ENCODE measurements at places on chromosomes 5 and 9.
A peak's percentile ranks its signal among the peaks of the same experiment; 100 is the strongest.

GRCh38 chr5:72673623-72674022, 142.8 kb upstream of the TNPO1 start:
- DNase-seq: no peak

DNA sequence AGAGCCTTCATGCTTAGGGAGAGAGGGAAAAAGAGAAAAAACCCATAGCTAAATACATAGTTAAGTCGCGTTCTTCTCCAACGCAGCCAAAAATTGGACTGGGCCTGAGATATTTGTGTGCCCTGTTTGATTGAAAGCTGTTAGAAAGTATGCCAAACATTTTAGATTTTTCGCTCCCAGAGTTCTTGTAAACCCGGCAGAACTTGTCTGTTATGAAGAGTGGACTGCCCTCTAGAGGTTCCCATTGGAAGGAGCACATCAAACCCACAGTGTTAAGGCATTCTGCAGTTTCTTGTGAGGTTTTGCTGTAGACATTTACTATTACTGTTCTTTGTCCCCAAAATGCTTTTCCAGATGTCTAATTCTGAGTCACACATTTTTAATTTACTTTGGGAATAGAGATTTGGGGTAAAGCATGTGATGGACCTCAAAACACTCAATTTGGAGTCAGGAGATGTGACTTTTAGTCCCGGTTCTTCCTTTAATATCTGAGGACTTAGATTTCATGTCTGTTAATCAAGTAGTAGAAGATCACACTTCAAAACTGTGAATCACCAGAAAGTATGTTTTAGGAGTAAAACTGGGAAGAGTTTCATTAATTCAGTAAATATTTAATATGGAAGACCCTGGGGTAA, 96.6 kb downstream of the PCSK1 start:
- peak; percentile 51 for DNase-seq

- DNase-seq: peak; percentile 11
These were observed 46.7 kb downstream of the PRRC1 start for GRCh38 chr5:127564002-127564769.

- no peak for DNase-seq
These were observed 353 bp upstream of the PAX5 start for GRCh38 chr9:37034305-37034937.

- no peak for DNase-seq
These were observed 49.5 kb upstream of the MROH2B start for GRCh38 chr5:41120600-41120999.

DNA sequence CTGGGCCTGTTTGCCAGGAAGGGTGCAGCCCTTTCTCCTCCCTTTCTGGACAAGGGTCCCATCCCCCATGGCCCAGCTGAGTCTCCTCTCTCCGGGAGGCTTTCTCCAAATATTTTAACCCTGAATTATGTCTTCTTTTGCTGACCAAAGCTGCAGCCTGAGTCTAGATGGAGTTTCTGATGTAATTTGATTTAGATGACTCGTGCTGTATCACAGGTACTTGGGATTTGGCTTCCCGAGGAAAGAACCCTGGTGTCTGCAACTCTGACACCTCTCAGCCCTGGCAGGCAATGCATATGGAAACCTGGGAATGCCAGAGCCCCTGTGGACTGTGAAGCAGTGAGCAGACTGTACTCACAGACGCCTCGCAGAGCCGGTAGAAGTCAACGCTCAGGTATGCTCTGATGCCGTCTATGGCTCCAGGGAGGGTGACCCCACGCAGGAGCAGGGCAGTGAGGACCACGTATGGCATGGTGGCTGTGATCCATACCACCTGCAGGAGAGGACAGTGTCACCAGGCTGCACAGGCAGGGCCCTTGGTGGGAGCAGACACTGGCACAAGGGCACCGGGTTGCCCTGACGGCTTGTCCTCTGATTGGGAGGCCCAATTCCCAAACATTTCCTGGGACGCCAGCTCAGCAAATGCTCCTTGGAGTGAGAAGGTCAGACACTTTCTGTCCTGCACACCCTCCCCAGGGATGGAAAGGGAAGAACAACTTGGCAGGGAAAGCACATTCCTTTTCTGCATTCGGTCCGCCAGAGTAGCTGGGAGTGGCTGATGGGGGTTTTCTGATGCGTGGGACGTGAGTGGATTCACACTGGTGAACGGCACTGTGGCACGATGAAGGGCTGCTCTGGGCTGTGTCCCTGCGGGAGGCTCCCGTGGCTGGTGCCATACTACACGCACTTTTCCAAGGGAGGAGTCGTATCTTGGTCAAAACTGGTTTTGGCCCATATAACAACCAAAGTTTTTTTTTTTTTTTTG, 24.7 kb downstream of the SLC6A3 start:
- peak; percentile 44 for DNase-seq

DNA sequence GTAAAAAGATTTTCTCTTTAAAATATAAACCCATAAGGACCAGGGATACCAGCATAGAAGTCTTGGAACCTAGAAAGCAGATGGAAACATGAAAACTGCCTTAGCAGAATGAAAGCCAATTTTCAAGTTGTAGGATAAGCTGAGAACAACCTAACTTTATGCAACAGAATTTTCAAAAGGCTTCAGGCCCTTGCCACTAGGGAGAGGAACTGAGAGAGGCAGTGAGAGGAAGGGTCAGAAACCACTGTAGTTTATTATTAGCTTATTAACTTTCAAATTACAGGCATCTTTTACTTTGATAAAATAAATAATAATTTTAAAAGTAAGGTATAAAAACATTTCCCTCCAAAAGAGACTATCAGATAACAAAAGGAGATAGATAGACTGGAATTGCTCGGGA, 33.4 kb downstream of the FAM81B start:
- no peak for DNase-seq

DNA sequence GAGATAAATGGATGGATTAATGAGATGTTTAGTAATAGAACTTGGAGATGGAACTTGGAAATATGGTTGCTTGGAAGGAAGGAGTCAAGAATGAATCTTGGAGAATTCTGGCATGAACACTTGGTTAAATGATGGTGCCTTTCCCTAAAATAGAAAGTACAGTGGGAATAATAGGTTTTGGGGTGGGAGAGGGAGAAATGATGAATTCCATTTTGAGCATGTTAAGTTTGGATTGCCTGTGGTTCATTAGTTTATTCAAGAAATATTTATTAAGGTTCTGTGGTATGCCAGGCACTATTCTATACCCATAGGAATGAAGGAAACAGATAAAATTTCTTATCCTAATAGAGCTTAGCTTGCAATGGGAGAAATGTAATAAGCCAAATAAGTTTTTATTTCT, 58.4 kb downstream of the PBX3 start:
- DNase-seq: no peak

DNA sequence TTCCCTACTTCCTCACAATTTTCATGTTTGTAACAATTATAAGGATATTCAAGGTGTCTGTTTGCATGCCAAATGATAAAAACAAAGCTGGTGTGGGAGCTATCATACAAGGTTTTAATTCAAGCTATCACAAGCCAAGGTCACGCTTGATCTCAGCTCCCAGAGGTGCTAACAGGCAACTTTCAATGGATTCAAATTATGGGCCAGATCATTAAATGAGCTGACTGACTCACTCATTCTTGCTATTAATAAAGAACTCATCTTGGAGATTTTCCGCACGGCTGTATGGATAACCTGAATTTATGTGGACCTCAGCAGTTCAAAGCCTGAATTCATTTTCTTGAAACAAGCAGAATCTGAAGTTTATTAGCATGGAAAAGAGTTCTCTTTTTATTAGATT, 267.3 kb upstream of the CDH6 start:
- DNase-seq: no peak

- no peak for DNase-seq
These were observed 29.7 kb upstream of the BASP1 start for GRCh38 chr5:17187786-17188170.

DNA sequence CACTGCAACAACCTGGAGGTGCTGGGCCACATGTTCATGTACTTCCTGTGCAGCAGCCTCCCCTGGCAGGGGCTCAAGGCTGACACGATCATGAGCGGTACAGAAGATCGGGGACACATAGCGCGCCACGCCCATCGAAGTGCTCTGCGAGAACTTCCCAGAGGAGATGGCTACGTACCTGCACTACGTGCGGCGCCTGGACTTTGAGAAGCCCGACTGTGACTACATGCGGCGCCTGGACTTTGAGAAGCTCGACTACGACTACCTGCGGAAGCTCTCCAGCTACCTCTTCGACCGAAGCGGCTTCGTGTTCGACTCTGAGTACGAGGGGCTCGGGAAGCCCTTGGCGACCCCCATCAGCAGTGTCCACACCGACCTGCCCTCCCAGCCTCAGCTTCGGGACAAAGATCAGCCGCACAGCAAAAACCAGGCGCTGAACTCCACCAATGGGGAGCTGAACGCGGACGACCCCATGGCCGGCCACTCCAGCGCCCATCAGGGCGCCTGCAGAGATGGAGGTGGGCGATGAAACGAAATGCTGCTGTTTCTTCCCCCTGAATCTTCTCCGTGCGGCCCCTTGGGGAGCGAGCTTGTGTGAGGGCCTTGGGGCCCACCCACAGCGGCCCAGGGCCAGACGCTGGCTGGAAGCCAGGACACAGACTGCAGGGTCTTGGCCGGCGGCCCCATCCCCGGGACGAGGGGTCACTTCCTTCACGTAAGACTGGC, 56.5 kb downstream of the JAK2 start:
- no peak for DNase-seq

DNA sequence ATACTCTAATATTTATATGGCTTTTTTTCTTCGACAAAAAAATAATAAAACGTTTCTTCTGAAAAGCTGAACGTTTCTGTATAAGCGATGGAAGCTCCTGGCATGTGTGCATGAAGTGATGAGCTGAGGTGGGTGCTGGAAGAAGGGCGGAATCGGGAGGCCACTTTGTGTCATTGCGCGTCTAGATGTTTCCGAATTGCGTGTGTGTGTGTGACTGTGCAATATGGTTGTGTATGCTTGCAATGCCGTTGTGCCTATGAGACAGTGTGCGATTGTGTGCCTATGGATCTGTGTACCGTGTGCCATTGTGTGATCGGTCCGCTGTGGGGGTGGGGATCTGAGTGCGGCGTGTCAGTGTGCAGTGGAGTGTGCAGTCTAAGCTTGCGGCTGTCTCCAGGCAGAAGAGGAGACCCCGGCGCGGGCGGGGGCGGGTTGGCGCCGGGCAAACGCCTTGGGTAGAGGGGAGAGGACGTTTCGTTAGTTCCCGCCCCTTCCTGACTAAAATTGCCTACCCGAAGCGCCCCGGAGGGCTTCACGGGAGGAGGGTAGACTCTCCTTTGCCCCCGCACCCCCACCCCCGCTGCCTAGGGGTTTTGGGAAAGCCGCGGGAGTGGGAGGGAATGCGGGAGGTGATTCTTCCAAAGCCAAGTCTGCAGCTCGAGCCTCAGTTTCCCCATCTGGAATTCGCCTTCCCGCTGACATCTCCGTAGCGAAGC, 24.2 kb downstream of the PCDHGC5 start:
- DNase-seq: no peak

DNA sequence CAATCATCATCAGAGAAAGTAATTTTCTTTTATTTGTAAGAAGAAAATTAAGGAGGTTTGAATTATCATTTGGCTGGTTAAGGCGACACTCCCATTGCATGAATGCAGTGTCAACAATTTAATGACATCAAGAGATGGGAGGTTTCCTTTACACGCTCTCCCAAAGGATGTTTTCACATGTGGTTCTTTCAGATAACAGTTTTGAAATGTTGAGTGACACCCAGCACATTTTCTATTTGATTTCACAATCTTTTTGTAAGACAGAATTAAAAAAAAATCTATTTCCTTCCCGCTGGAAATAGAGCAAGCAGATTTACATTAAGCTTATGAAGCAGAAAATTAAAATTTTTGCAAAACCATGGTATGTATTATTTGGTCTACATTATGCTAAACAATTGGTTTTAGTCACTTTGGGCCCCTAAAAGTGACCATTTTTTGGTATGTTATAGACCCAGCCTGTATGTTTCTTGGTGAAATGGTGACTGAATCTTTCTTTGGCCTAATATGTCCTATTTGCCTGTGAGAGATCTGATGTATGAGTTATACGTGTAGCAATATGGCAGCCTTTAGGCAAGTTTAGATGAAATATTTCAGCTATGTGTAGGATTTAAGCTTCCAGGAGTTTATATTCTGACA, 18.9 kb upstream of the ANKRD55 start:
- no peak for DNase-seq

DNA sequence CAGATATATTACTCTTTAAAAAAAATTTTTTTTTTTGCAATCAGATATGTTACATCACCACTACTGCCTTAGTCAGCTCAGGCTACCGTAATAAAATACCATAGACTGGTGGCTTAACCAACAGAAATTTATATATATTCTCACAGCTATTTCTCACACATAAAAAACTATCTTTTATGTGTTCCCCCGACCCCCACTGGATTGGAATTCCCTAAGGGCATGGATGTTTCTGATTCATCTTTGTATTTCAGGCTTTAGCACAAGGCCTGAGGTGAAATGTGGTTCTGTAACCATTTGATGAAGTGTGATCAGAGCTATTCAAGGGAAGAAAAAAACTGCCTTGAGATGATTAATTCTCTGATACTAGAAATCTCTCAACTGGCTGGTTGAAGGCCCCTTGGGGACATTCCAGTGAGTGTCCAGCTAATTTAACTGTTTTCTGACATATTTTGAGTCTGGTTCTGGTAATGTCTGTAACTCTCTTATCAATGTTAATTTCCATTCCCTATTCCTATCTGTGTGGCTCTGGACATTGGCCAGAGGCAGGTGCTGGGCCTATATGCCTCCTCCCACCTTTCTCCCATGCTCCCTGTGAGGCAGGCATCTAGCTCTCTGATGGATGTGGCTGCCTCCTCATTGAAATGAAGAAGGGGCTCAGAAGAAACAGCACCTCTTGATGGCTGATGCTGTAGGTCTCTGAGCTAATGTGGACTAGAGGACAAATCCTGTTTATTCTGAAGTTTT, 2.5 kb downstream of the CD14 start:
- no peak for DNase-seq

- no peak for DNase-seq
These were observed 18.2 kb upstream of the TSSK1B start for GRCh38 chr5:113452941-113453340.

DNA sequence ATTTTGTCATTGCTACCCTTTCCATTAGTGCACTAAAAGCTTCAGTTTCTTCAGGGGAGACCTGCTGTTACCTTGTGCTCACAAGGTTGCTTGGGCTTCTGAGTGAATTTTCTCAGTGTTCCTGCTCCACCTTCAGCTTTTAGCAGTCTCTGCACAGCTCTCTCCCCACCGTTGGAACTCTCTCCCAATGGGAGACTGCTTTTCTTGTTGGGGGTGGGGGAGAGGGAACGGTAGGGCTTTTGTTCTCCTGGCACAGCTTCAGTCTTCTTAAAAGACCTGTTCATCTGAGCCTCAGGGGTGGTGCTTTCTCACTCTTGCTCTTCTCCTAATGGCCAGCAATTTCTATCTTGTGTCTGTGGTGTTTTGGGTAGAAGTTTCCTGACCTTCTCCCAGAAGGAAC, 915.7 kb downstream of the EFNA5 start:
- DNase-seq: no peak

- no peak for DNase-seq
These were observed 134.5 kb upstream of the SPEF2 start for GRCh38 chr5:35483191-35483590.

GRCh38 chr9:4012441-4012840, 287.4 kb downstream of the GLIS3 start:
- DNase-seq: no peak
